HAP-1 (cell line): ENCODE measurements at places on chromosomes 2 and 18.

GRCh38 chr18:43559507-43559906 lies 282.2 kb upstream of the SYT4 start:
- no peak for DNase-seq

DNA sequence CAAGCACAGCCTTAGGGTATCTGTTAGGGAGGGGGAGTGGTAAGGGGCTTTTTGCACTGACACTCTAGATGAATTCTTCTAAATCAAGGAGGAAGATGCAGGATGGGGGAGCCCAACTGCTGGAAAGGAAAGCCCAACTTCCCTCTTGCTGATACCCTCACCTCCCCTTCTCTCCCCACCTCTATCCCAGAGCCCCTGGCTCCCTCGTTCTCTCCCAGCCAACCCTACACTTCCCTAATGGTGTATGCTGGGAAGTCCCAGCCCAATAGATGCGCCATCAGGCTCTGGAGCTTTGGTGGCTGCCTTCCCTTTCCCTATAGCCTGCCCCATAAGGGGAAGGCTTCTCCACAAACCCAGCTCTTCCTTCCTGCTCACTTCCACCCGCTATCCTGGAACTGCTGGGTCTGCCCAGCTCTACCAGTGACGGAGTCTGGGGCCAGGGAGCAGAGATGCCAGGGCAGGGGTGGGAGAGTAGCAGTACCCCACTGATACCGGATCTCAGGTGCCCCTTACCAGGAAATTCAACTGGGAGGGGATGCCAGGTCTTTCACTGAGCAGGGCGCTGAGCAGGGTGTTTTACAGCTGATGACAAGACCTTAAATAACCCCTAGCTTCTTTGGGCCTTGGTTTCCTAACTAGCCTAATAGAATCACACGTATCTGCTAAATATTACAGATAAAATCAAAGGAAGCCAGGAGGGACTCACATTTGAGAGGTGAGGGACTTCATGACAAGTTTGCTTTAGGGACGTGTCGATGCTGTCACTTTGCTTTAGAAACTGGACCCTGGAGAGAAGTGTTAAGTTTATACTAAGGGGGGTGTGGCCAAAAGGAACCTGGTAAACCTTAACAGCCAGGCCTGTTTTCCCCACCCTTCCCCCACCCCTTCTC lies 82.6 kb downstream of the DNMT3A start:
- no peak for DNase-seq

- no peak for DNase-seq
Observed at GRCh38 chr18:2905854-2906703, 59.3 kb downstream of the EMILIN2 start.

- no peak for DNase-seq
Observed at GRCh38 chr2:38155-38554, 8.2 kb downstream of the FAM110C start.

DNA sequence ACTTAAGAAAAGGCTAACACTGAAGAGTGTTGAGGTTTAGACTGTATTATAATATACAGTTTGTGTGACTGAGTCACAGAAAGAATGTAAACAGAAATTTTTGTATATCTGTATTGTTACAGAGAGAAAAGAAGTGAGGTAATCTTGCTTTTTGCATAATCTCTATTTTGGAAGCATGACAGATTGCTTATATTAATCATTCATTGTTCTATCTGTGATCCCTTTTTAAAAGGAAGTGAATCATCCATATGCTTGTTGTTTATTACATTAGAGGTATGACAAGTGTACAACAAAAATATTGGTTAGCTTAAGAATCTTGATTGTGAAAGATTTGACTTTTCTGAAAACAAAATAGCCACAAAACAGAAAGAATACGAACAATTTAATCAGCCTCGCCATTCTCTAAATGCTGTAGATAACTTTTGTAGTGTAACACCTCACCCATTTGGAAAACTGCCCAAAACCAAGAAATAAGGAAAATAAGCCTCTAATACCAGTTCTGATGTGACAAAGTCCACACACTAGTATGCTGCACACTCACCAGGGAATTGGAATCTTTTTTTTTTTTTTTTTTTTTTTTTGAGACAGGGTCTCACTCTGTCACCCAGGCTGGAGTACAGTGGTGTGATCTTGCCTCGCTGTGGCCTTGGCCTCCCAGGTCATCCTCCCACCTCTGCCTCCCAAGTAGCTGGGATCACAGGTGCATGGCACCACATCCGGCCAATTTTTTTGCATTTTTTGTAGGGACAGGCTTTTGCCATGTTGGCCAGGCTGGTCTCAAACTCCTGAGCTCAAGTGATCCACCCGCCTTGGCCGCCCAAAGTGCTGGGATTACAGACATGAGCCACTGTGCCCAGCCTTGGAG lies 91.5 kb upstream of the LPIN2 start:
- DNase-seq = peak; percentile 69

DNA sequence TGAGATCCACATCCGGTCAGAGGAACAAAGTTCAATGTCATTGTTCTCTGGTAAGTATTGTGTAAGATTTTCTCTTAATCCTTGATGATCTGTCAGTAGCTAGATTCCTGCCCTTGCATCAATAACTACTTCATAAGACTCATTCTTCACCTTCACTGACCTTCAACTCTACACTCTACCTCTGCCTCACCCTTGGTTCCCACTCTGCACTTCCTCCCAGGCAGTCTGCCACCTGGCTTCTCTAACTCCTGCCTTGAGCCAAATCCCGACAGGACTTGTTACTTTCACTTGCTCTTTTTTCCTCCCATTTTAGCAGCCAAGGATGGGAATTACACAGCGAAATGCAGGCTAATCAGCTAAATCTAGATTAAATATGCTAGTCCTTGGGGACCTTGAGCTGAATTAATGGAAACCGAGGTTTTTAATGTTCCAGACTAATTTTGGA lies 190.7 kb downstream of the DLGAP1 start:
- no peak for DNase-seq

DNA sequence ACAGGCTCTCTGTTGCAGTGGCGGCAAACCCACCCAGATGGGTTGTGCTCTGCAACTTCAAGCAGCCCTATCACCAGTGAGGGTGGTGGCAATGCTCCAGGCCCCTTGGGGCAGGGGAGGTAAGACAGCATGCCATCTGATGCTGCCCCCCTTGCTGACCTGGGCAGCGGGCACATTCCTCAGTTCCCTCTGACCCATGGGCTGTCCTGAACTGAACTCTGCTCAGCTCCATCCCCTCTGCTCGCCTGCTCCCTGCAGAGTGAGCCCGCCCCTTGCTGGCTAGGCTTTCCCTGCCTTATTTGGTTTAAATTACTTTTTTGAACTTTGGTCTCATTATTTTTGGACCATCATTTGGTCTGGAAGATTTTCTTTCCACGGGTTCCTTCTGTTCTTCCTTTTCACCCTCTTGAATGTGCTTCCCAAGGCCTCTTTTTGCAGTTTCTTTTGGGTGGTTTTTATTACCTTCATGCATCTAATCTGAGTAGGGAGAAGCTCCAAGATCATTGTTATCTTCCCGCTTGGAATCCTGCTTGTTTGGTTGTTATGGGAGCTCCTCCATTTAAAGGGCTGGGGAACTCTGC lies 565.4 kb downstream of the TNS1 start:
- no peak for DNase-seq

DNA sequence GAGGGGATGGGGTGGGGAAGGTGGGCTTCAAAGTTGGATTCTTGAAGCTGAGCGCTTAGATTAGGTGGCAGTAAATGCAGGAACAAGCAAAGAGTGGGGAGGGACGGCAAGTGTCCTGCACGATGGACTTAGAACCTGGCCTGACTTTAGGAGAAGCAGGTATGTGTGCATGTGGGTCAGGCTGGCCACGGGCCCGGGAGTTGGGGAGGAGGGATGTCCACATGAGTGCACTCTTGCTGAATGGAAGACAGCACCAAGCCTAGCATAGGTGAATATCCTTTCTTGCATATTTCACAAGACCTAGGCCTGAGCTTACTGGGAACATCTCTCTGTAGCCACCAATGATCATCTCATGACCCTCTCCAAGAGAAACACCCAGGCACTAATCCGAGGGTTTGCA lies 96.1 kb downstream of the DDX1 start:
- DNase-seq = no peak

GRCh38 chr2:62266433-62267038 lies 70.6 kb downstream of the B3GNT2 start:
- DNase-seq = no peak

DNA sequence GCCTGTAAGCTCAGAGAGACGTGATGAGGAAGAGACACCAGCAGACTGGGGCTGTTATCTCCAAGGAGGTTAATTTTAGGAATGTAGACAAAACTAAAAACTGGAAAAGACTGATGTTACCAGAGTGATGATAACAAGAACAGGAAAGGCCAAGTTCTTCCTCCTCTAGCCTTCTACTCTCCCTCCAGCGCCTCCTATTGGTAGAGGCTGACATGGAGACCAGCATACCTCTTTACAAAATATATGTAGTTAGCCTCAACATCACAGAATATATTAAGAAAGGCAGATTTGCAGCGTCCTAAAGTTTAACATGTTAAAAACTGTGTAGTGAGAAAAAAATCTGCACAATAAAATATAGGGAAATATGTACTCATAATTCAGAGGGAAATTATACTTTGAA lies 66.0 kb downstream of the TCF4 start:
- no peak for DNase-seq

DNA sequence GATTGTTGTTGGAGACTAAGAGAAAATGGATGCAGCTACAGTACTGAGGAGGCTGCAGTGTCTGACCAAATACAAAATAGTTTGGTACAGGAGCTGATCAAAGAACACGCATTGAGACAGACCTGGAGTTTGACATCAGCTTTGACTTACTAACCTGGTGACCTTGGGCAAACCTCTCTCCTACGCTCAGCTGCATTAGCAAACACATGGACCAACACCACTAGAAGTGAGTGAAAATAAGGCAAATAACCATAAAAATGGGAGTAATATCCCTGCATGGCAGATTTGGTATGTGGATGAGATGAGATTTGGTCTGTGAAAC lies 126.5 kb downstream of the LPIN1 start:
- DNase-seq = no peak

DNA sequence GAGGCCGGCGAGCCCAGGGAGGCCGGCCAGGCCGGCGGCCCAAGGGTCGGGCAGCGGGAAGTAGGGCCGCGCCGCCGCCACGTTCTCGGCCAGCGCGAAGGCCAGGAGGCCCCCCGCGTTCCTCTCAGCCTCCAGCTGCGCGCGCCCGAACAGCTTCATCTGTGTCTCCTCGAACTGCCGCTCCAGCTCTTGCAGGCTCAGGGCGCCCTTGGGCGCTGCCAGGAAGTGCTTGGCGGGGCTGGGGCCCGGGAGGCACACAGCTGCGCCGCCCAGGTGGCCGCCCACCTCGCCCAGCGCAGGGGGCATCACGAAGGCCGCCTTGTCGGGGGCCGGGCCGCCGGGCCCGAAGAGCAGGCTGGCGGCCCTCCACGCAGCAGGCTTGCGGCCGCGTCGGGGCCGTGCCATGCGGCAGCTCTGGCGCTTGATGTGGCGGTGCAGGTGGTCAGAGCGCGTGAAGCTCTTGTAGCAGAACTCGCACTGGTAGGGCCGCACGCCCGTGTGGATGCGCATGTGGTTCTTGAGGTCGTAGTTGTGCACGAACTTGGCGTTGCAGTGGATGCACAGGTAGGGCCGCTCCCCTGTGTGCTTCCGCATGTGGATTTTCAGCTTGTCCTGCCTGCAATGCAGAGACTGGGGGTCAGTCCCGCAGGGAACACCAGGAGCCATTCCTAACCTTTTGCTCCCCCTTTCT lies 99.0 kb upstream of the SMAD2 start:
- DNase-seq = no peak

DNA sequence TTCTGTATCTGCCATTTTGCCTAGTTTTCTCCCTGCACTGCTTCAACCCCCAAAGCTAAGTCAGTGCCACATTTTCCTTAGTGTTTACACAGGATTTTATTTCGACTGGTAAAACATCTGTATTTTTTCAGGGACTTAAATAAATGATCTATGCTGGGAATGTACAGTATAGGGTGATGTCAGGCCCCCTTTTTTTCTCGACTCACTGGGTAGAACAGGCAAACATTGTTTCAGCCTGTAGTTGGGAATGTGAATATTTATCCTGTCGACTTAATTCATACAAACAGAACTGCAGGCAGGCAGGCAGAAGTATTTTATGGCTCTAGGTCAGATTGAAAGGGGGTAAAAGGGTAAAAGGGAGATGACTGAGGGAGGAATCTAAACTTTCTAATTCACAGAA lies 123.5 kb upstream of the ZFP36L2 start:
- no peak for DNase-seq

DNA sequence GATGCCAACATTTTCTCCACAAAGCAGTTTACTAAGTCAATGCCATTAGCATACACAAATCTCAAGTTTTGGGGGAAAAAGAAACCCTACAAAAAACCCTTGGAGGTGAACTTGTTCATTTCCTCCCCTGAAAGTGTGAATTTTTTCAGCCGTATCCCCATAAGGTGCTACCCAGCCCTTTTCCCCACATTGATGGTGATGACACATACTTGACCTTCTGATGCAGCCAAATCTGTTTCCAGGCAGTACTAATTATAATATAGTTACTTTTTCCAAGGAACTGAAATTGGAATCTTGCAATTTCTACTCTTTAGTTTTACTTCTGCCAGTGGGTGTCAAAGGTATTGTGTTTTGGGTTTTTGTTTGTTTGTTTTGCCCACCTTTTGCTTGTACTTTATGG lies 474.5 kb downstream of the TGIF1 start:
- DNase-seq = no peak

DNA sequence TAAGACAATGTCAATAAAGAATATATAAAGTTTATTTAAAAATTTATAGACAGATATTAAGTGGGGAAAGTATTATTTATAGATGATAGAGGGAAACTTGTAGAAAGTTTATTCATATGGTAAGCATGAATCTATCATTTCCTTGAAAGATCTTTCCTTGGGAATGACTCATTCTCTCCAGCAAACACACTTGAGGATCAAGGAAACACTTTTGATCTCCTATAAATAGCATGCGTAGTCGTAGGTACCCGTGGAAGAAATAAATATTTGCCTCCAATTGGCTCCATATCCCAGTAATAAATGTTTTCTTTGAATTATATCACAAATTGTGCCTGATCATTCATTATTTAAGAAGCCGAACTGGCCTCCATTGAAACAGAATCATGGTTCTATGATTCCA lies 483.4 kb downstream of the RNF144A start:
- DNase-seq = no peak

DNA sequence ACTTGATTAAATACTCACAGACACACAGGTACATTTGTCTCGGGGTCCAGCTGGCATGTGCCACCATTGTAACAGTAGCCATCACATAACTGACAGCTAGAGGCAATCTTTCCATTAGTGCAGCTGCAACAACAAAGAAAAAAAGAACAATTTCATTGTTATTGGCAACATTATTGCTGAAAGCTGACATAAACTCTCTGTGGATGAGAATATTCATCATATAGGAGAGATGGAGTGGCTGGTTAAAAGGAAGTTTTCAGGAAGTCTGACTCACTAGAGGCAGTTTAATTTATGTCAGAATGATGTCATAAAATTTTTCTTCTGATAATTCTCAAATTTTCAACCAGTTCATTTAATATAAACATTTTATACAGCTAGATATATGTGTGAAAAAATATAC lies 1490.0 kb upstream of the NXPH2 start:
- peak; percentile 11 for DNase-seq
